ENCODE measurements at places on chromosomes 2 and 18.

DNA sequence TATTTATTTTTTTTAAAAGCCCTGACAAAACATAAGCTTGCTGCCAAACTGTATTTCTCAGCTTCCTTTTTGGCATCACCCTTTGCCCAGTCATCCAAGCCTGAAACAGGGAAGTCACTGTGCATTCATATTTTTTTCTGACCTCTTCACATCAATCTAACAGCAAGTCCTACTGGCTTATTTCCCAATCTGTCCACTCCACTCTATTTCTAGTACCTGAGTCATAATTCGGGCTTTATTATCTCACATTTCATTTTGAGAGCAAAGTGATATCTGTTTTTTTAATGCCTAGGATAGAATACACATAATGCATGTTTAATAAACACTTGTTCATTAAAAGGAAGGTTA lies 5.1 kb downstream of the HNMT start:
- DNase-seq, result peak; percentile 44

GRCh38 chr2:43070030-43070429 lies 156.4 kb downstream of the ZFP36L2 start:
- DNase-seq, result no peak

GRCh38 chr2:17079262-17079661 lies 413.6 kb upstream of the CYRIA start:
- no peak for DNase-seq

DNA sequence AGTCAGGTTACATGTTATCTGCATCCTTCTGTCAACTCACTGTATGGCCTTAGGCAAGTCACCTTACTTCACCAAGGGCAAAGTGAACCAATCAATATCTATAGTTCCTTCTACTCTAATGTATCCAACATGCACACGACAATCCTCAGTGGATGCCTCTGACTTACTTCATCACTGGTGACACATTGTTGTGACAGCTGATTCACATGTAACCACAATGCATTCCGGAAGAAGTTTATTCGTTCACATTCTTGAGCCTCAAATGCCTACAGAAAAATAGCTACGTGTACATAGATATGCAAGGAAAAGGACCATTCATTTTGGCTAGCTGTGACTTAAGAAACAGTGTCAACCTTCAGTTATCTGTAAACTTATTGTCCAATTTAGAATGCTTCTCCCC lies 26.3 kb upstream of the EPG5 start:
- no peak for DNase-seq

DNA sequence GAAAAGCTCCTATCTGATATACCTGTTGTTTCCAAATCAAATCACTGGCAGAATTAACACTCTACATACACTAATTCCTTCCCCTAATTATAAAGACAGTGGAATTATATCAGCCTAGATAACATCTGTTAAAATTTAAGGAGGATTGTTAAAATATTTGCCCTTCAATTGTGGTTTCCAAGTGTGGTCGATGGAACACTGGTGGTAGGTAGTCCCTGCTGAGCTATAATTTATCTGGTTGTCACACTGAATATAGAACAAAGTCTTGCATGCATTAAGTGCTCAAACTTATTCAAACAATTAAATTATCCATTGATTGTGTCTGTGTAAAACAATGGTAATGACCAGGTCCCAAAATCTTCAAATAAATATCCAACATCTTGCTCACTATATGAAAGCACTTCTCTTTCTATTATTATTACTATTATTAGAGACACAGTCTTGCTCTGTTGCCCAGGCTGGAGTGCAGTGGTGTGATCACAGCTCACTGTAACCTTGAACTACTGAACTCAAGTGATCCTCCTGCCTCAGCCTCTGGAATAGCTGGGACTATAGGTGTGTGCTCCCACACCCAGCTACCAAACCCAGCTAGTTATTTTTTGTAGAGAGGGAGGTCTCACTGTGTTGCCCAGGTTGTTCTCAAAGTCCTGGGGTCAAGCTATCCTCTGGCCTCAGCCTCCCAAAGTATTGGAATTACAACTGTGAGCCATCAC lies 12.0 kb downstream of the CDH2 start:
- DNase-seq, result no peak

Data from A549 (cell line).